CD14-positive monocyte (primary cell): ENCODE measurements at places on chromosomes 12 and 14.

GRCh38 chr14:30708157-30708556 lies 86.0 kb downstream of the SCFD1 start:
- no peak for DNase-seq

- no peak for DNase-seq
Observed at GRCh38 chr14:92693998-92694795, 54.2 kb downstream of the LGMN start.

DNA sequence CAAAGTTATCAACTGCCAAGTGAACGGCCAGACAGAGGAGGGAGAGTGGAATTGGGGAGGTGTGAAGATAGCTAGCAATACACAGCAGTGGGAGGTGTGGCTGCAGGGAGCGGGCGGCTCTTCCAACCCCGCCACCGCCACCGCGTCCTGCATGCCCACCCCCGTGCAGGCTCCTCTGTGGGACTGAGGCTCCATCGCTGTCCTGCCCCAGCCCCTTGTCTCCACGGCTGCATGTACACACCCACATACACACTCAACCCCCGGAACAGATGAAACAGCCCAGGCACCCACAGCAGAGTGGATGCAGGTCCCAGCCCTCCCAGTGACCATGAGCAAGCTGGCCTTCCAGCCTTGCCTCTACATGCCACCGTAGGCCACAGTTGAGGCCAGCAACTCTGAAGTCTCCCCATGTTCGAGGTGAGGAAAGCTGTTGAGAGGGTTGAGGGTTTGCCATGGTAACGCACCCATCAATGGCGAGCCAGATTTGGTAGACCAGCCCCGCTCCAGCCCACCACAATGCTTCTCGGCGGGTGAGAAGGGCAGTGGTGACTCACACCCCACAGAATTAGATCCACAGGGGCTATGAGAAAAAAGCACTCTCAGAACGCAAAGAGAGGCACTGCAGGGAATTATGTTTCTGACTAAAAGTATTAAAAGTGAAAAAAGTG lies 39.3 kb downstream of the PITPNM2 start:
- no peak for DNase-seq

GRCh38 chr12:106480251-106480650 lies 102.6 kb upstream of the RFX4 start:
- DNase-seq: no peak
